ENCODE measurements at places on chromosomes 4 and X.
A peak's percentile ranks its signal among the peaks of the same experiment; 100 is the strongest.

GRCh38 chrX:53266914-53267313, 14.5 kb downstream of the IQSEC2 start:
- DNase-seq: no peak

GRCh38 chrX:15576019-15576418, 24.7 kb downstream of the ACE2 start:
- no peak for DNase-seq

DNA sequence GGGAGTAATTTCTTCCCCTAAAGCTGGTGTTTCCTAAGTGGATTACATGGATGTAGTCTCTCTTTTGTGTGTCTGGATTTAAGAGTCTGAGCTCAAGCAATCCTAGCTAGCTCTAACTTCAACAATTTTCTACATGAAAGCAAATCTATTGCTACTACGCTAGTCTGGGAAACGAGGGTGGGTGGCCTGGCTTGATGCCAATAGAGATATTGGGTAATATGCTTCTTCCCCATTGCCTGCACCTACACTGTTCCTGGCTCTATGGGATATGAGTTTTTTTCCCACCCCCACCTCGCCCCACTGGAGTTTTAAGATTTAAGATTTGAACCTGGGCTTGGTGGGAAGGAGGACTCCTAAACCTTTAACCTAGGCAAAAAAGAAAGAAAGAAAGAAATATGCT, 158.8 kb downstream of the RBM46 start:
- no peak for DNase-seq

- no peak for DNase-seq
Observed at GRCh38 chrX:9622128-9622527, 143.5 kb downstream of the GPR143 start.

- DNase-seq: no peak
Observed at GRCh38 chrX:114997779-114998178, 19.6 kb downstream of the IL13RA2 start.

DNA sequence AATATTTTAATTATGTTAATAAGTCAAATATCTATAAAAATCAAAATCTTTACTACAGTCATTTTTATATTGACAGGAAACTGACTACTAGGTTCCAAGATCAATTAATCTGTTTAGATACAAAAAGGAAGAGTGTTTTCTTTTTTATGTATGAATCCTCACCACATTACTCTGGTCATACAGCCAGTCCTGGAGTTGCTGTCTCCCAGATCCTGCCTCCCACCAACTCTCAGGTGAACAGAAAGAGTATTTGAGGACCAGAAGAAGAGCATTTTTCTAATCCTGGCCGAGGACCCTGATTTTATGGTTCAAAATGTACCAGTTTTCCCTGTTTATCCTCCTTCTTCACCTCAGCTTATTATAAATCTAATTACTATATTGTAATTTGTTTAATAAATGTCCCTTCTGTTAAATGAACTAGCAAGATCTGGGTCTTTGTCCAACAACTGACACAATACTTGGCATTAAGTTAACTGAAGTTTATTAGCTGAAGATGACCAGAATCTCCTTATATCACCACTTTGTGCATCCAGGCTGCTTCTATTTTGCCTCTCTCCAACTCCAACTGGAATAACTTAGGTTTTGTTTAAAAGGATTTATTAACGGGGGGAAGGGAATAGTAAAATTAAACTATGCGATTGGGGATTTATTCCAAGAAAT, 224.4 kb upstream of the PCDH7 start:
- no peak for DNase-seq

DNA sequence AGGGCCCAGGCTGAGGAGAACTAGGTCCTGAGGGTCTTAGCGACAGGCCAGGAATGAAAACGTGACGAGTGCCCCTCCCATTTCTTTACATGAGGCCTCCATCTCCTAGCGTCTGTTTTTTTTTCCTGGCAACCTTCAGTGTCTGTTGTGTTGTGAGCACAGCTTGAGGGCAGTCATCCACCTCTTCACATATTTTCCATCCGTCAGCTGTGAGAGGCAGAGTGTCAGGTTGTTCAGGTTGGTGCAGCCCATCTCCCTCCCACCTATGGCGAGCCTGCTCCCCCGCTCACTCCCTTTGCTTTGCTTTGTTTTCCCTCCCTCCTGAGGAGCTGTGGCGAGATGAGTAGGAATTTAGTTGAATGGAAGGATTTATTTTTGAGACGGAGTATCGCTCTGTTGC, 51.7 kb upstream of the CHRNA9 start:
- DNase-seq: no peak

DNA sequence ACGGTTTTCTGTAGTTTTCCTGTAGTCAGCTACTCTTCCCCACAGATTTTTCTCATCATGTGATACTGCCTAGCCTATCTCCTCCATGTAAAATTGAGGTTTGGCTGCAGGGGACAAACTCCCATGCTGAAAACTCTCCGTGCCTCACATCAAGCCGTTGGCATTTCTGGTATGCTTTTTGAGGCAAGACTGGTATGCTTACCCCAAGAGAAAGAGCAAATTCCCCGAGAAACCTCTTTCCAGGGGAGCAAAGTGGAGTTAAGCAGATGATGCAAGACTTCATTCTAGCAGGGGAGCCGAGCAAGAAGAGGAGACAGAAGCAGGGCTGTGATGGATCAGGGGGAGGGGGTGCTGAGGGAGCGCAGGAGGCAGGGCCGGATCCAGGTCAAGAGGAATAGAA, 4.8 kb downstream of the SOWAHD start:
- DNase-seq: no peak

DNA sequence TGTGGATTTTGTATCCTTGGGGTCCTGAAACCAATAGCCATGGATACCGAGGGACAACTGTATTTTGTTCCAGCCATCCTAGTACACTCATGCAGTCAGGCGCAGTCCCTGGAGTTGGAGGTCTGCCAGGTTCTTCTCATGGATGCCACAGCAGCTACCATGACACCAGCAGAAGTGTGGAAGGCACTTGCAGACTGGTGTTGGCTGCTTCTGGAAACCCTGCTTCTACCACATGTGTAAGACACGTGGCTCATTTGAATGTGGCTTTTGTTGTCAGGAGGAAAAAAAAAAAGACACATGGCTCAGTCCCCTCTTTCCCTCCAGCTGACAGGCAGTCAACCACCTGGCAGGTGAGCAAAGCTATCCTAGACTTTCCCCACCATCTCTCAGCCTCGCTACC, 19.4 kb downstream of the DRD5 start:
- no peak for DNase-seq

GRCh38 chrX:7927259-7928167, at the start of gene PNPLA4:
Gene PNPLA4 (minus strand): TSS chrX:7927413. CDS start chrX:7926119, 1,294 bp downstream.
- peak; percentile 15 for DNase-seq

- DNase-seq: no peak
Observed at GRCh38 chr4:72302981-72303704, 265.9 kb downstream of the ADAMTS3 start.

DNA sequence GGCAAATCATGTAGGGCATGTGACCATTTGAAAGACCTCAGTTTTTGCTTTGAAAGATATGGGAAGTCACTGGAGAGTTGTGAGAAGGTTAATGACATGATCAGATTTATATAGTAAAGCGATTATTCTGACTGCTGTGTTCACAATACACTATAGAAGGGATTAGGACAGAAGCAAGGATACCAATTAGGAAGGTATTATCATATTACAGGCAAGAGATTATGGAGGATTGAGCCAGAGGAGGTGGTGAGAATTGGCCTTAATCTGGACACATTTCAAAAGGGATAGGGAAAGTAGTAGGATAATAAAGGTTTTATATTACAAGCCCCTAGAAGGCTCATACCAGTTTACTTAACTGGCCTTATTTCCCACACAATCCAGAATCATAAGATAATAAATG, 124.9 kb upstream of the POF1B start:
- no peak for DNase-seq

DNA sequence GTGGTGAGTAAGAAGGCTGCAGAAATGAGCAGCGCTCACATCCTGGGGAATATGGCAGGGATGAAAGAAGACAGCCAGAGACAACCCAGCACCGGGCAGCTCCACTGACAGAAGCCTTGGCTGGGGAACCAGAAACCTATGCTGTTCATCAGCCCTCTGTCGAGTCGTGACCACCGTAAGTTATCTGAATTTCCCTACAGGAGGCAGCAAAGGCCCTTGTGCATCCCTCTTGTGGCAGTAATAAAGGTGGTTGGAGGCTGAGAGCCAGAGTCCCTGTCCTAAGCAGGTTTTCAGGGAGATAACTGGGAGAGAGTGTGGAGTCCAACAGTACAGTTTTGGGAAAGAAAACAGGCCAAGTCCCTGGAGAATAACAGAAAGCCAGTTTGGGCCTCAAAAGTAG, 194.0 kb upstream of the BOD1L1 start:
- no peak for DNase-seq

GRCh38 chr4:37705571-37705970, 19.4 kb upstream of the RELL1 start:
- DNase-seq: no peak

DNA sequence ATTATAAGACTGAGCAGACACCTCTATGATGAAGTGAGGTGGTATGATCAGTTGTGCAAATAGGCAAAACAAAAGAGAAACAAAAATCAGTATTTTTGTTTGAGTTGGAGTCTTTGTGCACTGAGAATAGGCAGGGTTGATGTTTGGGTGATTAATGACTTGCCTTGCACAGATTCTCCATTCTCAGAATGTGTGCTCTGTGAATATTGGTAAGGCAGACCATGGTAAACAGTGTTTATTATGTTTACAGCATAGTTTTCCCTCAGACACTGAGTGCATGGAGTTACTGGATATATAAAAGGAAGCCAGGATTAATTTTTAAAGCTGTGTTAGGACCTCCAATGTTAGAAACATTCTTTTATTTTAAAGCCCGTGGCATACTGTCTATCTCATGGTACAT, 240.2 kb upstream of the MAGEB16 start:
- DNase-seq: no peak

DNA sequence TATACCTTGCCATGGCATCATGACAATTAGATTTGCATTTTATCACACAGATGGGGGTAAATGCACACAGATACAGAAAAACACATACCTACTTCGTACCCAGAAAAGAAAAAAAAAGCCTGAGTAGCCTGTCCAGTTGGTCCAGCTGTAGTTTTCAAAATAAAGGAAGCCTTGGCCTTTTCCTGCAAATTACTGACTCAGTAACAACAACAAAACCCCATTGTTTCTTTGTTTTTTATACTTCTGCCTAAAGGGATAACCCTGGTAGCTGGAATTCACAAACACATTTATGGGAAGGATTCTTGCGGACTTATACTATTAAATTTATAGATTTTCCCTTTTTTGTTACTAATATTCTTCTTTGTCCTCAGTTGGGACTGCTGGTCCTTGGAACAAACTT, 156.4 kb upstream of the PCDH10 start:
- DNase-seq: no peak

GRCh38 chrX:18983666-18984380, at the start of gene PHKA2:
Gene PHKA2 (minus strand): TSS chrX:18984114. CDS start chrX:18983932, 182 bp downstream.
- no peak for DNase-seq

GRCh38 chr4:145785391-145786008, 105.6 kb downstream of the C4orf51 start:
- DNase-seq: no peak

DNA sequence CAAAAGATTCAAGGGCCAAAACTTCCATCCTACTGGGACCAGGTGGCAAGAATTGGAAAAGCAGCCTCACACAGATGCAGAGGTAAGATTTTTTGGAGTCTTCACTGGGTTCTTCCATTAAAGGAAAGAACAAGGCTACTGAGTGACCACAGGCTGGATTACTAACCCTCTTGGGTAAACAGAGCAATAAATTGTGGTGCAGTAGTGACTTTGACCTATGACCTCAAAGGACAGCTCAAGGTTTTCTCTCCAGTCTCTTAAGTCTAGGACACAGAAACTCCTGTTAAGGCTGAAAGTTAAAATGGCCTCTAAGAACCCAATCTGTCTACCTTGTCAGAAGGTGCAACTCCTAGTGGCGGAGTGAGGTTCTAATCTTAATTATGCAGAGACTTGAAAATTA, 464.9 kb downstream of the SMARCA1 start:
- DNase-seq: no peak

GRCh38 chr4:65482410-65482809, 187.9 kb downstream of the EPHA5 start:
- DNase-seq: no peak

- no peak for DNase-seq
Observed at GRCh38 chr4:117481742-117482141, 396.4 kb upstream of the TRAM1L1 start.

- no peak for DNase-seq
Observed at GRCh38 chr4:80963051-80963450, 67.5 kb upstream of the BMP3 start.

DNA sequence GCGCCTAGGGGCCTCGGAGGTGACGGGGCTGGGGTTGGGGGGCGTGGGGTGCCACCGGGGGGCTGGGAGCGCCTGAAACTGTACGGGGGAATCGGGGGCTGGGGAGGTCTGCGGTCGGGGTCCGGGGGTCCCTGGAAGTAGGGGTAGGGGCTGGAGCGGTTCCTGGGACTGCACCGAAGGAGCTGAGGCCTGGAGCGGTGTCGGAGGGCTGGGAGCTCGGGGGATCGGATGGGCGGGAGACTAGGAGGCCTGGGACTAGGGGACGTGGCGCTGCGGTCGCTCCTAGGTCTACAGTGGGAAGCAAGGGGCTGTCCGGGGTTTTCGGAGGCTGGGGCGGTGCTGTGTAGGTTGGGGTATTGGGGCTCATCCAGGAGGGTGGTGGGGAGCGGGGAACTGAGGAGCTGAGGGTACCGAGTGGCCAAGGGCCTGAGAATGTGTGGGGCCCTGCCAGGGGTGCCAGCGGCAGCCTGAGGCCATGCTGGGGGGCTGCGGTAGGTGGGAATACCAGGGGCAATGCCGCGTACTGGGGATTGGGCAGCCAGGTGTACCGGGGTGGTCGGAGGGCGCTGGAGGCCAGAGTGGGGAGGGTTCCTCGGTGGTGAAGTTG, 562 bp downstream of the AKAP17A start:
- DNase-seq: no peak

DNA sequence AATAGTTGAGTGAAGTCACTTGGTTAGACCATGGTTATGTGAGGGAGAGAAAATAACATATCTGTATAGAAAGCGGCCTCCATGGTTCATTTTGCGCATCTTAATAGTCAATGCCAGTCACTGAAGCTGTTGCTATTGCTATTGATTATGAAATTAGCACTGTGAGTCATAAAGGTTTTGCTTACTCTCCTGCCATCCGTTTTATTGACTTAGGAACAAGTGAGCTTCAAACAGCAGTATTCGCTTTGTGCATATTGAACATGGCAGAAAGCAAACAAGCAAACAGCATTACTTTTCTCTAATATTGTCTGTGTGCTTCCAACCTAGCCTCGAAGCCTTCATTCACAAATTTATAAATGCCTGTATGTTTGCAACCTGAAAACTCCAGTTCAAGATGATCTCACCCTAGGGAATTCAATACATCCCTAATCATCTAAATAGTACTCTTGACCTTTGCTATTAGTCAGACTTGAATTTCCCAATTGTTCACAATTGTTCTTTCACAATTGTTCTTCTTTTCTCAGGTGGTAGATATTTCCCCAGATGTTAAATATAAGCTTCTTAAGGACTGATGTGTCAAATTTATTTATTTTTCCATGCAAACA, 55.9 kb upstream of the GABRA2 start:
- no peak for DNase-seq

DNA sequence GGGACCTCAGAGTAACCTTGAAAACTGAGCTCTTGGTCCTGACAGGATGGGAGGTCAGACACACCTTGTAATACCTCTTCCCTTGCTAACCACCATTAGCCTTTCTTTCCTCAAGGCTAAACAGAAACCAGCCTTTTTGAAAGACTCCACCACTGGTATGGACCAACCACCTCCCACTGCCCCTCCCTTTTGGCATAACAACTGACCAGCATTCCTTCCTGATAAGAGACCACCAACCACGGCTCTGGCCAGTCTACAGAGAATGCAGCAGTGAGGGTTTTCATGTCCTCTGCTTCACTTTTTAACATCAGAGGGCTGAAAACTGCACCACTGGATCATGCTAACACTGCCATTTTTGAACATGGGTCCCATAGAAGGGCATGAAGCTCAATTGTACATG, 100.2 kb upstream of the MID1IP1 start:
- no peak for DNase-seq
